GM12891 (cell line): ENCODE measurements at places on chromosomes 12 and 14.

- DNase-seq = no peak
These were observed 16.4 kb upstream of the LRP10 start for GRCh38 chr14:22854963-22855724.

DNA sequence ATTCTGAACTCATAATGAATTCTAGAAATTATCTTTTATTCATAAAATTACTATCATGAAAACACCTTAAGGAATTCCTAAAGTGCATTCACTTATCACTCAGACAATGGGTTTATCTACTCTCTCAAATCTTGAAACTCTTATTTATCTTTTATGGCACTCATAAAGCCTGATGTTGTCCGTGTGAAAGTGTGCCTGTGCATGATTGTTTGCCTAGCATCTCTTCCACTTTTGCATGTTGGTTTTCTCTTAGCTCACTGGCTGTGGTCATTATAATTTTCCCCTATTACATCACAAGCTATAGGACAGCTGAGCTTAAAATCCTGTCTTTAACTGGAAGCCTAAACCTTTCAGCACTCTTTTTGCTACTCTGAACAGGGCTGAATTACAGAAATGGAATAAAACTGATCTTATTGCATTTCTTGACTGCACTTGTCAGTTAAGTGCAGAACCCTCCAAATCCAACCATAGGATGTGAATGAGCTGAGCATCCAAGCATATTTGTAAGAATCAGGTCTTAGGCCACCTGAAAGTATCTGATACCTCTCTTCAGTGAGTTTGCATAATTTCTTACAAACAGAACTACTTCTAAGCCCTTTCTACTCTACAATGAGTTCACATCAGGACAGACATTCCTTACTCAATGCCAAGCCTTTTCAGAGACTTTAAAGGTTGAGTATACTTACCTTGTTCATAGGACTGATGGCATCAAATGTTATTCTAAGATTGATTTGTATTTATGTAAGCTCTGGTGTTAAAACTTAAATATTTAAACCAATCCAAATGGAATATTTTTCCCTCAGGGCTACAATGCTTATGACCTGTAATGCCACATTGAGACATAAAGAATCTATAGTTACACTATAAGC, 221.2 kb upstream of the KITLG start:
- no peak for DNase-seq

DNA sequence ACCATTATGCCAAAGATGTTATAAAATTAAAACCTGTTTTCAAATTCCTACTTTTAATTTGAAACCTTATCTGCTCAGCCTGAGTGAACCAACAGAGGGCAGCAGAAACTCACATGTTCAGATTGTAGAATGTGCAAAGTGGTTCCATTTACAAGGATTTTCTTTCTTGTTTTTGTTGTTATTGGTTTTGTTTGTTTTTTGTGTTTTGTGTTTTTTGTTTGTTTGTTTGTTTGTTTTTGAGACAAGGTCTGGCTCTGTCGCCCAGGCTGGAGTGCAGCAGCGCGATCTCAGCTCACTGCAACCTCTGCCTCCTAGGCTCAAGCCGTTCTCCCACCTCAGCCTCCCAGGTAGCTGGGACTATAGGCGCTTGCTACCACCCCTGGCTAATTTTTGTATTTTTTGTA, 22.8 kb upstream of the GARIN2 start:
- no peak for DNase-seq

- no peak for DNase-seq
These were observed 135.3 kb downstream of the ACSS3 start for GRCh38 chr12:81212996-81213696.

- no peak for DNase-seq
These were observed 250.9 kb upstream of the CRY1 start for GRCh38 chr12:107344035-107344808.

- DNase-seq = no peak
These were observed 34.6 kb upstream of the MEG3 start for GRCh38 chr14:100791348-100791735.

GRCh38 chr12:71242511-71242910, 84.7 kb upstream of the TSPAN8 start:
- no peak for DNase-seq

DNA sequence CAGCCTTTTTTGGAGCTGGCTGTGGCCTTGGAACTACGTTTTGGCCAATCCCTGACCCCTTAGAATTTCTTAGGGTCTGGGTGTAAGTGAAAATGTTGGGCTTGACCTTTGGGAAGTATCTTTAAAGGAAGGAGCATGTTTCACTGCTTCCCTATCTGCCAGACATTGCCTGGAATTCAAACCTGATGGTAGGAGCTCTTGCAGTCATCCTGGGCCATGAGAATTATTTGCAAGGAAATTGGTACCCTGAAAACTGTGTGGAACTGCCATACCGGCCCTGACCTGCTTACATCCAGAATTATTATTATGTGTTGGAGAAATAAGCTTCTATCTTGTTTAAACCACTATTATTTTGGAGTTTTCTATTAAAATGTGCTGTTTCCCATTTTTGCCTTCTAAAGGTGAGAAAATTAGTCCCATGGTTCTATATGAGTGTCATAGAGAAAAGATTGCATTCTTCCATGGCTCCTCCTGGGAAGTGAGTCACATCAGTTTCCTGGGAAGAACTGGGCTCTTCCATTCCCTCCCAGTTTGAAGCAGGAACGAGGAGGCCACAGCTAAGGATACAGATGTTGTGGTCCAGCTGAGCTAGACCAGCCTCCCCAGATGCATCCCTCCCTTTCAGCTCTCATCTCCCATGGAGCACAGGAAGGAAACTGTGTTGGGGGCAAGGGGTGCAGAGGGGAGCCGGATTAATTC, 9.5 kb upstream of the PGF start:
- no peak for DNase-seq

GRCh38 chr12:89382328-89382727, 30.0 kb upstream of the DUSP6 start:
- no peak for DNase-seq

DNA sequence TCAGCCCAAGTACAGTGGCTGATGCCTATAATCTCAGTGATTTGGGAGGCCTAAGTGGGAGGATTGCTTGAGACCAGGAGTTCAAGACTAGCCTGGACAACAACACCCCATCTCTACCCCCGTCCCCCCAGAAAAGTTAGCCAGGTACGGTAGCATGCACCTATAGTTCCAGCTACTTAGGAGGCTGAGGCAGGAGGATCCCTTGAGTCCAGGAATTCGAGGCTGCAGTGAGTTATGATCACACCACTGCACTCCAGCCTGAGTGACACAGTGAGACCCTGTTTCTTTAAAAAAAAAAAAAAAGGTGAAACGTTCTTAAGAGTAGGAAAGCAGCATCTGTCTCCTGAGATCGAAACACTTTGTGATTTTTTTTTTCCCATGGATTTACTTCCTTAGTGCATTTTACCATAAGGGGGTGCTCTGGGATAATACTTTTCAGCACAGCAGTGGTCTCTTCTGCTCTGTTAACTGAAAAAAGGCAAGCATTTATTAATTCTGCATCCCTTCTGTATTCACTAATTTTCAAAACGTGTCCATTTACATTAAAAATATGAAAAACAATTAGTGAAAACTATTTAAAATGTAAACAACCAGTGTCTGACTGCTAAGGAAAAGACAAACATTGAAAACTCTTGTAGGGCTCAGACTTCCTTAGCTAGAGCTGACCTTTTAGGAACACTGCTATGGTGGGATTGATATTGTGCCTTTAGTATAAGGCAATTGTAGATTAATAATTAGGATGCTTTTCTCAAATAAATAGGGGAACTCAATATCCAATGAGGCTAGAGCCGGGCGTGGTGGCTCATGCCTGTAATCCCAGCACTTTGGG, 31.2 kb upstream of the USP44 start:
- DNase-seq = no peak

DNA sequence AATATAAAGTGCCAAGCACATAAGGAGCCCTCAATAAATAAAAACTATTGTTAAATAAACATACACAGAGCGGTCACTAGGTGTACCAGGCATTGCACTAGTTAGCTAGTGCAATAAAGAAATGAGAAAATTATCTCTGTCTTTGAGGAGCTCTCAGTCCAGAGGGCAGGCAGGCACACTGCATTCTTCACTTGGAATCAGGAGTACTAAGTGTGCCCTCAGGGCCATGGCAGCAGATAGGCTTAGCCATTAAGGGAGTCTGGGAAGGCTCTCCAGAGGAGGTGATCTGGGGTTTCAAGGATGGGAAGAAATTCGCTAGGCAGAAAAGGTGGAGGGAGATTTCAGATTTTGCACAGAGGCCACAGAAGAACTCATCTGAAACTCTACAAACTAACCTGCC, 9.1 kb downstream of the ABCD4 start:
- no peak for DNase-seq

DNA sequence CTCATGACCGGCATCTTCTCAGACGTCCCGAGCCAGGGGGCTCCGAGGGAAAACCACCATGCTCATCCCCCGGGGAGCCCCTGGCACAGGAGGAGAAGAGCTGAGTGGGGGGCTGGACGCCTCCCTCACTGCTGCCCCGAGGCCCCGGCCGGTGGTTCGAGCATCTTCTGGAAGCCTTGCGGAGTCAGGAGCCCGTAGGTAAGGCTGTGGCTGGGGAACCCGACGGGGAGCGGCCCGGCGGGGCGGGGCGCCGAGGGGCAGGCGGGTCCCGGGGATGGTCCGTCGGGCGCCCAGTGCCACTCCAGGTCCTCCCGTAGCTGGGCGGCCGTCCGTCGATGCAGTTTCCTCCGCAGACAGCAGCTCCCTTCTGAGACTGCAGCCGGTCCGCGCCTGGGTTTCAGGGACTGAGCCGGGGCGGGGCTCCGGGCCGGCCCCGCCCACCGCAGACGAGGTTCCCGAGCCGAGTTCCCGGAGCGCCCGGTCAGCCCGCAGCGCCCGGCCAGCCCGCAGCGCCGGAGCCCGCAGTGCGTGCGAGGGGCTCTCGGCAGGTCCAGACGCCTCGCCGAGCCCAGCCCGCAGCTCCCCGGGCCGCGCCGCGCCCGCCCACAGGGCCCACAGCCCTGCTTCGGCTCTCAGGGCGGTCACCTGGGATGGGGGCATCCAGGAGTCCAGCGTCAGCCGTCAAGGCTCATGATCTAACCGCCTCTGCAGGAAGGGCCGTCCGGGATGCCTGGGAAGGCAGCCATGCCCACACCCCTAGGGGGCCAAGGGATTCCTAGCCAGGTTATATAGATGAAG, at the start of gene PGF:
Gene PGF, minus strand, starts transcription at position 369 of the 798 bp plus-strand sequence. Its CDS starts 355 bp downstream, at position 14.
- DNase-seq = no peak

DNA sequence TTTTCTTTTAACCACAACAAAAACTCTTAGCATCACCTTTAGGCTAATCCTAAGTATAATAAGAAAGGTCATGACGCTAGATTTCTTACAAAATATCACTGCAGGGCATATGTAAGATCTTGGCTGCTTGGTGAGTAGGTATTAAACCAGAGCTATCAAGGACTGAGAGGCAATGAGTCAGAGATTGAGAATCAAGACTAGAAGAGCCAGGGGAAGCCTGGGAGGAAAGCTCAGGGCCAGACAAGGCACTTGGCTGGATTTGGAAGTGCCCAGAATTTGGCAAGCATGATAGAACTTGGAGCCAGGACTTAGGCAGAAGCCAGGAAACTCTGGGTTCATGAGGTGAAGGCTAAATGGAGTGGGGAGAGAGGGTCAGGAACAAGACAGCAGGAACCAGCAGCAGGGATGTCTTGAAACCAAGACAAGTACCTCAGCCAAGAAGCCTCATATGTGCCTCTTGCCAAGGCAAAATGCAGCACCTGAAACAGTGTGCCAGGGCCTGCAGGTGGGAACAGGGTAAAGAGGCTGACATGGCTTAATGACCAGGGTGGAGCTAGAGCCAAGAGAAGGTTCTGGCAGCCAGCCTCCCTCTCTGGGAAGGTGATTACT, 49.9 kb downstream of the PTHLH start:
- no peak for DNase-seq

GRCh38 chr12:64780132-64780530, 20.9 kb upstream of the GNS start:
- DNase-seq = no peak

GRCh38 chr12:111607239-111607638, 8.1 kb upstream of the ATXN2 start:
- no peak for DNase-seq

DNA sequence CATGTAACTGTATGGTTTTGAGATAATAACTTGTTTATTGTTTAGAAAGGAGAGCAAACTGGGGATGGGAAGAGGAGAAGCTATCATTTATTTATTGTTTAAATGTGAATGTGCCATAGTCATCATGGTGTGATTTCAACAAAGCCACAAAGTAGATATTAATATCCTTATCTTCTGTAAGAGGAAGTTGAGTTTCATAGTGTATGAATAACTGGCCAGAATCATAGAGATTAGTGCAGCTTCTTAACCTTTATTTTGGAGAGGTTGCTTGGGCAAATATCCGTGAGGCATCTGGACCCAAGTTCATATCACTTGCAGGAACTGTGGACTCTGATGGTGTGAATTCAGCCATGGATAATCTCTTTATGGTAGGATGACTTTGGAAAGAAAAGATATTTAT, 26.8 kb upstream of the LYZ start:
- no peak for DNase-seq

GRCh38 chr12:131096681-131097181, 143.0 kb downstream of the ADGRD1 start:
- DNase-seq = no peak
